Glomerular endothelial cell (primary cell): ENCODE measurements at places on chromosomes 12 and 14. TPM values are rescaled to one million over a fixed set of nuclear protein-coding genes. Genes with fewer than 3 reads are reported as not detected.
A peak's percentile ranks its signal among the peaks of the same experiment; 100 is the strongest.

FOXG1 gene
- not detected in 2 replicates for total RNA-seq

TAS2R8 gene
- not detected in 2 replicates for total RNA-seq

RFLNA gene
- total RNA-seq = 0.41 and 0.87 TPM in 2 replicates

TMED8 gene
- 8.9 and 10.7 TPM in 2 replicates for total RNA-seq

DNA sequence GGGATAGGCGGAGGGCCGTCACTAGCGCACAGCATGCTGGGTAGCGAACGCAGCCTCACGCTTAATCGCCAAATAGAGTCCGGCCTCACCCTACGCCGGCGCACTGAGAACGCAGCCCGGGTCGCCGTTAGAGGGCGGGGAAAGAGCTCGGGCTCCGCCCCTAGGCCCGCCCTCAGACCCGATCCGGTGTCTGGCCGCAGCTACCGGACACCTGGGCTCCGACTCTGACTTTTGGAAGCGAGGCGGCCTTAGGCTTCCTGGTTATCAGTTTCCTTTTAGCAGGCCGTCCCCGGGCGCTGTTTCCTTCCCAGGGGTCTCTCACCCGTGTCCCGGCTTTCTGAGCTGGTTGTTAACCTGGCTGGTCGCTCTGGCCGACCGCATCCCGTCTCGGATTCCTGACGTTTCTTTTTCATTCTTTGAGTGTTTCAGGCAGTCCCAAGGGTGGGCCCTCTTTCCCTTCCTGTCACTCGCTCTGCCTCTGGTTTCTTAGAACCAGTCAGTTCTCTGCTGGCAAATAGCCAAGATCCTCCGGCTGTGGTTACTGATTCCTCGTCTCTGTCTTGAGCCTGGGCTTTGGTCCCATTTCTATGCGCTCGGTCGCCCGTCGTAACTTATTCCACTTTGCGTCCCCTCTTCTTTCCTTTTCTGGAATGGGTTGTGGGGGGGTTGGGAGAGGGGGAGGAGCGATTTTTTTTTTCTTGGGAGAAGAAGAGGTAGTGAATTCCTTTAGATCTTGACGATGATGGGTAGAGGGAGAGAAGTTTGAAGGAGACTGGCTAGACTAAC is 464 bp upstream of the STRN3 start:
- DNase-seq = peak; percentile 83

DNA sequence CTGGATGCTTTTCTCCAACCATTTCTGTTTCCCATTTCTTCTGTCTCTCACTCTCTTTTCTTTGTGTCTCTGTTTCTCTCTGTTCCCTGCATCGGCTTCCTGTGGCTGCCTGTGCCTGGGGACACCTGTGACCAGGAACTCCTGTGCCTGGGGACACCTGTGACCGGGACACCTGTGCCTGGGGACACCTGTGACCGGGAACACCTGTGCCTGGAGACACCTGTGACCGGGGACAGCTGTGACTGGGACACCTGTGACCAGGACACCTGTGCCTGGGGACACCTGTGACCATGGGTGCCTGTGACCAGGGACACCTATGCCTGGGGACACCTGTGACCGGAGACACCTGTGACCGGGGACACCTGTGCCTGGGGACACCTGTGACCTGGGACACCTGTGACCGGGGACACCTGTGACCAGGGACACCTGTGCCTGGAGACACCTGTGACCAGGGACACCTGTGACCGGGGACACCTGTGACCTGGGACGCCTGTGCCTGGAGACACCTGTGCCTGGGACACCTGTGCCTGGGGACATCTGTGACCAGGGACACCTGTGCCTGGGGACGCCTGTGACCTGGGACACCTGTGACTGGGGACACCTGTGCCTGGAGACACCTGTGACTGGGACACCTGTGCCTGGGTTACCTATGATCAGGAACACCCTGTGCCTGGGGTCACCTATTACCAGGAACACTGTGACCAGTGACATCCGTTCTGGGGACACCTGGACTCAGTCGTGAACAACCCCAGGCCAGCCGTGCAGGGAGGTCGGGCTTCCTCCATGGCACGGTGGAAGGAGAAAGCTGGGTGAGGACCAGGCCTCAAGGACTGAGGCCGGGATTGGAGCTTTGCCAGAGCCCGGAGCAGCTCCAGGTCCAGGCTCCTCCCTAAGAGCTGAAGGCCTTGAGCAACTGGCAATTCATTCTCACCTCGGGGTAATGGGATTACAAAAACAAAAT is 23.4 kb upstream of the FBRSL1 start:
- DNase-seq = no peak

- no peak for DNase-seq
These were observed 2.1 kb downstream of the TINF2 start for GRCh38 chr14:24240110-24240918.

DNA sequence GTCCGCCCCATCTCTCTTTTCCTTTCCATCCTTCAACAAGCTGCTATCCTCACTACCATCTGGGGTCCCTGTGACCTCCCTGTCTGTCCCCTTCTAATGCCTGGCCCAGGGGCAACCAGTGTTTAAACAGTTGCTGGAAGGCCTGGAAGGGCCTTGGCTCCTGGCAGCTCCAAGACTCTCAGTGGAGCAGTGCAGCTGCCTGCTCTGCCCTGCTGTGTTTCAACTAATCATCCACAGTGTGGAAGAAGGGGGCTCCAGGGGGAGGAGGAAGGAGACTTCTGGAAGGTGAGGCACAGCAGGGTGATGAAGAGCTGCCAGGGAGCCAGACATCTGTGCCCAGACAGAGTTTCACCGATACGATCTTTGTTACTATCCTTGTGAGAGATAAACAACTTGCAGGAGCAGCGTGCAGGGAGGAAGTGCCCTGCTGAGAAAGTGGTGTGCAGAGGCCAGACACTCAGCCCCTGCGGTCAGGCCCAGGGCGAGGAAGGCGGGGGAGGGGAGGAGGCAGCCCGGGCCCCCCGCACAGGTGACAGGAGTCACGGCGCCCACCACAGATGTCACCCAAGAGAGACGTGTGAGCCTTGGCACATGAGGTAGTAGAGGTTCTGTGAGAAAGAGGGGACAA is 1061.8 kb downstream of the BCL11B start:
- no peak for DNase-seq

GRCh38 chr14:50951032-50951431 is 6.7 kb upstream of the PYGL start:
- DNase-seq = no peak

- DNase-seq = no peak
These were observed 105.1 kb downstream of the PRIMA1 start for GRCh38 chr14:93683226-93683625.

DNA sequence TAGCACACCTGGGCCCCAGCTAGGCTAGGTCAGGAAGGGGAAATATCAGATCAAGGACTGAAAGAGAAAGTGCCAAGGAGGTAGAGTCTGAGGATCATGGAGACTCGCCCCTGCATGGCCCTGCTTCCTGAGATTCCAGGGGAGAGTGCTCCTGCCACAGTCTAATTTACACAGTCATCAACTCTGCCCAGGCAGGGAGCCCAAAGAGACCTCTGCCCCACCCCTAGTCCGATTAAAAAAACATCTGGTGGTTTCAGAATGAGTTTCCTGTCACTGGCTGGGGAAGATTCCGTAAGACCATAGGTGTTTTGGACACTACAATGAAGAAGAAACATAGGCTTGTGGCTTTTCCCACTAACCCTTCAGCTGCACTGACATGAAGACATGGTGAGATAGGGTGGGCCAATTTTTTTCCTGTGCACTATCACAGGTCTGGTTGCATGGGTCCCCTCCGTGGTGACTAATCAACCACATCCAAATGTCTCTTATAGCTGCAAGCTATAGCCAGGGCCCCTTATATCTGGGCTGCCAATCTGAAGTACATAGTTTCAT is 31.5 kb upstream of the GZMB start:
- no peak for DNase-seq
